Aorta (tissue), 5 donors: ENCODE measurements at places on chromosomes 7 and 10.

DNA sequence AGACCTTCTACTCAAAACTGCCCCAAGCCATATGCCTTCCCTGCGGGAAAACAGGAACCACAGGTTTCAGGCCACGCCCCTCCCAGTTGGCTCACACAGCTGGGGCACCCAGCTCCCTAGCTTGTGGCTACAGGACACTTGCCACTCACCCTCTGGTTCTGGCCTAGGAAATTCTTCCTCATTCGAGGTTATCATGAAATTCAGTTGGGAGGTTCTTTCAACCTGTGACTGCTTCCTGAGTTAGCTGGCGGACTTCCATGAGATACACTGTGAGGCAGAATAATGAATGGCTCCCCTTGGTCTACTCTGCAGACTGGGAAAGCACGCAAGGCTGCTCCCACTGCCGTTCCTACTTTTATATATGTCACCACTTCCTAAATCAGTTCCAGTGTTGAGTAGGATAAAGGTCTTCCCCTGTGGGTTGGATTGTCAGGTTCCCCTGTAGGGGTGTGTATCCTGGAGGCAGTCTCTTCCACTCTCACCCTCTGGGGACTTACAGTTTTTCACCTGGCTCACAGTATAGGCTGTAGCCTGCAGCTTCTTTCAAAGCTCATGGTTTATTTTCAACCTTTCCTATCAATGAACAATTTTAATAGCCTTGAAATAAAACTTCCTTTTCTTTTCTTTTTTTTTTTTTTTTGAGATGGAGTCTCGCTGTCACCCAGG lies 37.0 kb downstream of the GPR22 start:
- DNase-seq, result no peak
- no peak overlapping the region for H3K4me3 ChIP-seq
- no peaks in the 10 kb centered on the region for H3K4me1 ChIP-seq
- no peaks in the 10 kb centered on the region for H3K36me3 ChIP-seq
- H3K27me3 ChIP-seq, result no peaks in the 10 kb centered on the region

DNA sequence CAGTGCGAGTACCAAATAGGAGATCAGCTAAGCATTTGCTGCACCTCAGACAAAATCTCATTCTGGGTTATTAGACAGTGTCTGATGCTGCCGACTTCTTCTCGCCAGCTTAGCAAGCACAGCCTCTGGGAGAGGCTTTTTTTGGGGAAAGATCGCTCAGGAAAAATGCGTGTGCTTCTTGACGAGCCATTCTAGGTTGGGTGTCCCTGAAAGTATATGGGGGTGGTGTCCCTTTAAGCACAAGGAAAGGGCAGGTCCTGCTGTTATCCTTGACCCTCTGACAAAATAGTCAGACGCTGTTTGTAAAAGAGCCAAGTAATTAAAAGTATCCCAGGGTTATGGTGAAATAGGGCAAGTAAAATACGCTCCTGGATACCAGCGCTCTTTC lies 540.1 kb upstream of the FZD8 start:
- H3K4me3 ChIP-seq, result peak overlapping the region; percentile 18
- no peak overlapping the region for H3K27ac ChIP-seq
- H3K27me3 ChIP-seq, result no peaks in the 10 kb centered on the region
- H3K36me3 ChIP-seq, result no peaks in the 10 kb centered on the region

DNA sequence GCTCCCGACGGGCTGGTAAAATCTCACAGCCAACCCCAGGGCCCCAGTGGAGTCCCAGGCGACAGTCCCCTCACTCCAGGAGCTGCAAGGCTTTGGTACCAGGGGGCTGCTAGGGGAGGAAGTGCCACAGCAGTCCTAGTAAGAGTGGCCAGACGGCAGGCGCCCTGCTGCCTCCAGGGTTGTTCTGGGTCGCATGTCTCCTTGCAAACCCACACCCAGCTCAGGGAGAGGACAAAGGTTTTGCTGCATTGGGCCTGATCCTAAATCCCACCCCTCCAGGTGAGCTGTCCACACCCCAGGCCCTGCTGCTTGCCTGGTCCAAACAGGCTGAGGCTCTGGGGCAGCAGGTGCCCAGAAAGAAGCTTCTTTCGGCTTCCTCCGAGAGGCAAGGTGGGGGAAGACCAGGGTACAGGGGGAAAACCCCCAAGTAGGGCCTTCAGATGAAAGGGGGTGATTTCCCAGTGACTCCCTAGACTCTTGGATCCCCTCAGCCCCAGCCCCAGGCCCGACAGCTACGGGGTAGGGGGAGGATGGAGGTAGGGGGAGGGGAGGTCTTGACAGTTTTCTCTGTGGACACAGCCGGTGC lies 4.2 kb upstream of the KCP start:
- no peaks in the 10 kb centered on the region for H3K4me1 ChIP-seq
- DNase-seq, result no peak
- no peaks in the 10 kb centered on the region for H3K27me3 ChIP-seq
- no peak overlapping the region for H3K4me3 ChIP-seq

- no peaks in the 10 kb centered on the region for H3K4me1 ChIP-seq
- H3K27me3 ChIP-seq, result peaks cover 2% of the 10 kb centered on the region
- no peak overlapping the region for H3K4me3 ChIP-seq
- no peak for DNase-seq
- no peaks in the 10 kb centered on the region for H3K36me3 ChIP-seq
These were observed 4.4 kb downstream of the DDIT4 start for GRCh38 chr10:72277996-72278667.

GRCh38 chr10:86267286-86268195 lies 99.1 kb downstream of the GRID1 start:
- H3K36me3 ChIP-seq, result no peaks in the 10 kb centered on the region
- H3K27ac ChIP-seq, result no peak overlapping the region
- no peaks in the 10 kb centered on the region for H3K4me1 ChIP-seq
- no peaks in the 10 kb centered on the region for H3K27me3 ChIP-seq
- H3K4me3 ChIP-seq, result no peak overlapping the region

DNA sequence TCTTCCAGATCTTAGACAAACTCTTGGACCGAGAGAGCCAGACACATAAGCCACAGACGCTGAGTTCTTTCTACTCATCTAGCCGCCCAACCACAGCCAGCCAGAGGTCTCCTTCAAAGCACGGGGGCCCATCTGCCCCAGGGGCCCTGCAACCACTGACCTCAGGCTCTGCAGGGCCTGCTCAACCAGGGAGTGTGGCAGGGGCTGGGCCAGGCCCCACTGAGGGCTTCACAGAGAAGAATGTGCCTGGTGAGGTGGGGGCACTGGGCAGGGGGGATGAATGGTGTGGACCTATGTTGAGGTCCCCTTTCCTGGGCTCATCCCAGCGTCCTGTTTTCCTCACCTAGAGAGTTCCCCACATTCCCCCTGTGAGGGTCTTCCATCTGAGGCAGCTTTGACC lies 11.4 kb downstream of the ZSWIM8 start:
- H3K36me3 ChIP-seq, result no peaks in the 10 kb centered on the region
- peak; percentile 25 for DNase-seq
- no peaks in the 10 kb centered on the region for H3K27me3 ChIP-seq
- no peaks in the 10 kb centered on the region for H3K4me1 ChIP-seq
- no peak overlapping the region for H3K4me3 ChIP-seq
- no peak overlapping the region for H3K27ac ChIP-seq

- H3K36me3 ChIP-seq, result no peaks in the 10 kb centered on the region
- no peaks in the 10 kb centered on the region for H3K27me3 ChIP-seq
- no peaks in the 10 kb centered on the region for H3K4me1 ChIP-seq
- DNase-seq, result no peak
- no peak overlapping the region for H3K4me3 ChIP-seq
These were observed 337.2 kb upstream of the LRGUK start for GRCh38 chr7:133789974-133790373.

DNA sequence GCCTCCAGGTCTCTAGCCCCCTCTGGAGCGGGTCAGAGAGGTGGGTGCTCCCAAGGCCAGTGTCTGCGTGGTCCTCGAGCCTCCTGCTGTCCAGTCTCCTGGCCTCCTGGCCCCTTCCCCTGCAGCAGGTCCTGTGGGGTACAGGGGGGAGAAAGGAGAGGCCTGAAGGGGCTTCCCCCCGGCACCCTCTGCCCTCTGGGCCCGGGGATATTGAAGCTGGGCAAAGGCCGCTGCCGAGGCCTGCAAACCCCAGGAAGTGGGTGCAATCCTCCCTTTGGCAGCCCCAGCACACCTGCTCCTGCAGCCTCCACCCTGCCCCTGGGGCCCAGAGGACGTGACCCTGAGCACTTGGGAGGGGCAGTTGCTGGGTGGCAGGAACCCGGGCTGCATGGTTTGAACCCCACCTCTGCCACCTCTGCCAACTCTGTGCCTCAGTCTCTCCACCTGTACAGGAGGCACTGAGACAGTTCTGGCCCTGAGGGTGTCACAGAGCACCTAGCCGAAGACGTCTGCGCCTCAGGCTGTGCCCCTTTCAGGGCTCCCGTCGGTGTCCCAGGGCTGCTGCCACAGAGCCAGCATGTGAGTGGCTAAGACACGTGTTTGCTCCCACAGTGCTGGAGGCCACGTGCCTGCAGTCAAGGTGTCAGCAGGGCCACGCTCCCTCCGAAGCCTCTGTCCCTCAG lies 59.1 kb upstream of the INPP5A start:
- no peaks in the 10 kb centered on the region for H3K27me3 ChIP-seq
- no peak overlapping the region for H3K27ac ChIP-seq
- no peak overlapping the region for H3K4me3 ChIP-seq
- H3K4me1 ChIP-seq, result no peaks in the 10 kb centered on the region
- DNase-seq, result peak; percentile 62

- H3K4me3 ChIP-seq, result no peak overlapping the region
- H3K36me3 ChIP-seq, result peaks cover 9% of the 10 kb centered on the region
- no peaks in the 10 kb centered on the region for H3K4me1 ChIP-seq
These were observed 10.8 kb upstream of the PYROXD2 start for GRCh38 chr10:98425511-98426352.

GRCh38 chr10:99522470-99523250 lies 10.1 kb upstream of the NKX2-3 start:
- H3K4me1 ChIP-seq, result no peaks in the 10 kb centered on the region
- no peaks in the 10 kb centered on the region for H3K36me3 ChIP-seq
- no peak overlapping the region for H3K4me3 ChIP-seq
- DNase-seq, result no peak
- no peaks in the 10 kb centered on the region for H3K27me3 ChIP-seq

DNA sequence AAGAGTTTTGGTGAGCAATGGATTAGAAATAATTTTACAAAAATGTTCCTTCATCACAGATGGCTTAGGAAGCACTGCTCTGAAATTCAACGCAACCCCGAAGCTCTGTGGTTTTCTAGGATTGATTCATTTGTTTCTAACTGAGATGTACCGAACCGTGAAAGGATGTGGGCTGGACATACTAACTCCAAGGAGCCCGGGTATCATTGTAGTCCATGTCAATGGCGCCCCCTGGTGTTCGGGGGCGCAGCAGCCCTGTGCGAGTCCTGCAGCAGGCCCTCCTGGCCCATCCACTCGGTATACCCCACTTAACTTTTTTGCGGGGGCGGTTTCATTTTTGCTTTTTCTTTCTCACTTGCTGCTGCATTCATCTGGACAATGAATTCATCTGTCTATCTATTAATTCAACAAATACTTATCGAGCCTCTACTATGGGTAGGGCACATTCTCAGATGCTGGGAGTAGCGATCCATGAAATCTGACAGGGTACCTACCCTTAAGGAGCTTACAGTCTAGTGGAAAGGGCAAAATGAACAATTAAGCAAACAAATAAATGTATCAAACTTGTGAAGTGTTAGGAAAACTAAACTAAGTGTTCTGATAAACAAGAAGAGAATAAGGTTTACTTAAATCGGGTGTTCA lies 25.2 kb upstream of the ITPRID1 start:
- H3K27ac ChIP-seq, result no peak overlapping the region
- H3K4me1 ChIP-seq, result no peaks in the 10 kb centered on the region
- H3K36me3 ChIP-seq, result no peaks in the 10 kb centered on the region
- no peaks in the 10 kb centered on the region for H3K27me3 ChIP-seq
- H3K4me3 ChIP-seq, result no peak overlapping the region
- DNase-seq, result peak; percentile 58

DNA sequence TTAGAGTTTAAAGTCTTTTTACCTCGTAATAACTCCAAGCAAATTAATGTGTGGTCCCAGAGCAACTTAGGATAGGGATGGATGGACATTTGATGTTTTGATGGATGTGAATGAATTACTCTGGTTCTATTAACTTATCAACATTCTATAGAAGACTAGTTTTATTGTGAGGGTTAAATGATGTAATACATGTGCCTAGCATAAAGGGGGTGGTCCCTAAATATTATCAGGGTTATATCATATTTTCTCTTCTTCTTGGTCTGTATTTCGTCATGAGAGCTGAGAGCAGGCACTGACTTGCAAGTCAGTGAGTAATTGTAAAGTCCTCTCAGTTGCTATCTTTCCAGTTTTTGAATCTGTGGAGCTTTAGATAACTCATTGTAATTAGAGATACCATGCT lies 219.3 kb downstream of the GATA3 start:
- no peak overlapping the region for H3K27ac ChIP-seq
- no peak for DNase-seq
- H3K27me3 ChIP-seq, result no peaks in the 10 kb centered on the region
- no peaks in the 10 kb centered on the region for H3K36me3 ChIP-seq
- H3K4me1 ChIP-seq, result no peaks in the 10 kb centered on the region

- no peaks in the 10 kb centered on the region for H3K36me3 ChIP-seq
- no peak overlapping the region for H3K27ac ChIP-seq
- DNase-seq, result no peak
- no peak overlapping the region for H3K4me3 ChIP-seq
- H3K27me3 ChIP-seq, result no peaks in the 10 kb centered on the region
These were observed 14.0 kb upstream of the CUX1 start for GRCh38 chr7:101803203-101804087.

- H3K36me3 ChIP-seq, result no peaks in the 10 kb centered on the region
- H3K27me3 ChIP-seq, result no peaks in the 10 kb centered on the region
- H3K4me1 ChIP-seq, result no peaks in the 10 kb centered on the region
- H3K27ac ChIP-seq, result no peak overlapping the region
- peak; percentile 68 for DNase-seq
- no peak overlapping the region for H3K4me3 ChIP-seq
These were observed 20.7 kb upstream of the ZMIZ1 start for GRCh38 chr10:79047875-79048638.
